ENCODE measurements at places on chromosomes 4 and X. TPM values are rescaled to one million over a fixed set of nuclear protein-coding genes. Genes with fewer than 3 reads are reported as not detected.

The SMR3A gene
- total RNA-seq, result not detected

The HOPX gene
- total RNA-seq, result not detected

- peaks cover 66% of the 10 kb centered on the region for H3K4me1 ChIP-seq
- peak overlapping the region; percentile 66 for H3K4me3 ChIP-seq
- H3K27ac ChIP-seq, result peak overlapping the region; percentile 65
- no peaks in the 10 kb centered on the region for H3K36me3 ChIP-seq
Measured at GRCh38 chr4:156294577-156294976, 340.9 kb upstream of the CTSO start.

DNA sequence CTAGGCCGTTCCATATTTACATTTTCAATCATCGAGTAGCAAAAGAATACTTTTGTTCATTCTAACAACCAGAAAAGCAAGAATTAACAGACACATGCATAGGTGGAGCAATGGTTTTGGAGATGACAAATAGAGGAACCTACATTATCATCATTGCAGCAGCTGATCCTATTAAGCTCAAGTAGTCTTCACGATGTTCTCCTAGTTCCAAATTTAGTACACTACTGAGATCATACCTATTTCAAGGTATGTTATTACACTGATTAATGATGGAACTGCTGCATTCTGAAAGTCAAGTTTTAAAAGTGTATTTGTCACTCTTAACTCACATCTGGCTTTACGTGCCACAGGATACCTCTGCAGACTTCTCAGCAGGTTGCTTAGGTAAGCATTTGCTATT, 87.4 kb downstream of the ADGRA3 start:
- no peaks in the 10 kb centered on the region for H3K27me3 ChIP-seq
- no peaks in the 10 kb centered on the region for H3K4me1 ChIP-seq
- no peak overlapping the region for H3K4me3 ChIP-seq

DNA sequence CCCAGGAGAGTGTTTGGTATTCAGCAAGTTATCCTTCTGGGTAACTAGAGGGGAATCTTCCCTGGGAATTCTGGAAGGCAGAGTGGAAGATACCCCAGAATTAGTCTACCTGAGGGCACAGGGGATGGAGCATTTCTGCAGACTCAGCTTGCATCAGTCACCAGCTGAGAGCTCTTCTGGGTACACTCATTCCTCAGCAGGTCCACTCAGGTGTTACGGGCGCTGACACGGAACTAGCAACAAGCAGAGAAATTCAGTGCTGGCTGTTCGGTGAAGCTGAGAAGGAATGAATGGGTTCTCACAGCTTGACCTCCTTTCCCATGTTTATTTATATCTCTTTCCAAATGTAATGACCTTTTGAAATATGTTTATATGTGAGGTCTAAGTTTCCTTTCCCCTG, 106.0 kb upstream of the PNPLA4 start:
- no peak for DNase-seq
- H3K27me3 ChIP-seq, result no peaks in the 10 kb centered on the region
- no peaks in the 10 kb centered on the region for H3K36me3 ChIP-seq
- no peak overlapping the region for H3K27ac ChIP-seq

DNA sequence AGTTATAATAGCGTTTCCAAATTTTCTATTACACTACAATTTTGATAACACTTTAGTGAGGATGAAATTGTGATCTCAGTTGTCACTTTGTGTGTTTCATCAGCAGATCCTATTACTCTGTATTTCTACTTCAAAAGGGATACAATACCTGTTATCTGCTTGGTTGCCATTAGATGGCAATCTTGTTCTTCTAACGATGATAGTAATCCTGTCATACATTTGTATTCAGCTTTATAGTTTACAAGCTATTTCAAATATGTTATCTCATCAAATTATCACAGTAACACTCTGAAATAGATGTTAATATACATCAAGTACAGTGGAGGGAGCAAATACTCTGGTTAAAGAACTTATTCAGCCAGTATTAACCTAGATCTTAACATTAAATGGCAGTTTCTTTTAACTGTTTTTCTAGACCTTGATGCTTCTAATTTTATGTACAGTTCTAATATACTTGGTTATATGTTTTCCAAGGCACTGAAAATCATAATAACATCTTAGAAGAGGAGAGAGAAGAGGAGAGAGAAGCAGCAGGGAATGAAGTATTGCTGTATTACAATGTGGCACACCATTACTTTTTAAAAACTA, 292.0 kb downstream of the CCSER1 start:
- H3K27me3 ChIP-seq, result no peaks in the 10 kb centered on the region
- H3K4me1 ChIP-seq, result no peaks in the 10 kb centered on the region
- DNase-seq, result peak; percentile 15
- H3K36me3 ChIP-seq, result no peaks in the 10 kb centered on the region
- no peak overlapping the region for H3K4me3 ChIP-seq
- no peak overlapping the region for H3K27ac ChIP-seq
